ENCODE measurements at places on chromosomes 13 and 19. TPM values are rescaled to one million over a fixed set of nuclear protein-coding genes. Genes with fewer than 3 reads are reported as not detected.

GRCh38 chr13:83780227-83780626 is 102.0 kb downstream of the SLITRK1 start:
- DNase-seq: no peak

DNA sequence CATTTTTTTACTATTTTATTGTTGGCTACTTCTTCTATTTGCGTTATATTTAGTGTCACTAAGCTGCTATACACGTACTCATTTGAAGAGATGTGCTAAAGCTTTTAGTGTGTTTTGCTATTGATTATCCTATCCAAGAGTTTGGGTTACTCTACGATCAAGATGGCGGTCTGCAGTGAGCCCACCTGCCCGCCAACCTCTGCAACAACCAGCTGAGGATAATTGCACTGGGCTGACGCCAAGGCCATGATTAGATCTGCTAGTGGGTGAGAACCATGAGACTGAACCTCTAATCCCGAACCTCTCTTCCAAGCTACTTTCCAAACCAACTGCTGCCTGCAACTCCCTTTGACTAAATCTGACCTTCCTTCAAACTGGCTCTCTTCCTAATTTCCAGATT is 1.8 kb downstream of the CPB2 start:
- DNase-seq: no peak

DNA sequence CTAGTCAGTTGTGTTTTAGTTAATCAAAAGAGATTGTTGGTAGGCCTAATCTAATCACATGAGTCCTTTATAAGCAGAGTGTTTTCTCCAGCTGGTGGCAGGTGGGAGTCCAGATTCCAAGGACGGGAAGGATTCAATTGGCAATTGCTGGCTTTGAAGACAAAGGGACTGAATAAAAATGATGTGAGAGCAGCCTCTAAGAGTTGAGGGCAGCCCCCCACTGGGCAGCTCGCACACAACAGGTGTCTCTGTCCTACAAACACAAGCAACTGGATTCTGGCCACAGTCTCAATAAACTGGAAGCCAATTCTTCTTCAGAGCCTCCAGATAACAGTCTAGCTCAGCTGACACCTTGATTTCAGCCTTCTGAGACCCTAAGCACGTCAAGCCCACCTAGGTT is 915.2 kb downstream of the PCDH9 start:
- no peak for DNase-seq

Gene IL4I1
- 8.1 TPM for total RNA-seq

Gene FBN3
- 0.03 TPM for total RNA-seq

DNA sequence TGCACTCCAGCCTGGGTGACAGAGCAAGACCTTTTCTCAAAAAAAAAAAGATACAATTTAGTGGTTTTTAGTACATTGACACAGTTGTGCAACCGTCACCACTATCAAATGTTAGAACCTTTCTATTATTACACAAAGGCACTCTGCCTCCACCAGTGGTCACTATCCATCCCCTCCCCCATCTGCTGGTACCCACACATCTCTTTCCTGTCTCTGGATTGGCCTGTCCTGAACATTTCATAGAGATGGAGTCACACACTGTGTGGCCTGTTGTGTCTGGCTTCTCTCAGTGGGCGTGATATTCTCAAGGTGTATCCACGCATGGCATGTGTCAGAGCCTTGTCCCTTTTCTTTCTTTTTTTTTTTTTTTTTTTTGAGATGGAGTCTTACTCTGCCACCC is 11.2 kb downstream of the KDM4B start:
- DNase-seq: no peak

Gene IZUMO4
- total RNA-seq: 15.3 TPM

Gene LMTK3
- total RNA-seq: 16.9 TPM

Gene KLK2
- not detected for total RNA-seq

Gene NECTIN2
- total RNA-seq: 2.5 TPM

Gene SH2D3A
- 33.5 TPM for total RNA-seq

DNA sequence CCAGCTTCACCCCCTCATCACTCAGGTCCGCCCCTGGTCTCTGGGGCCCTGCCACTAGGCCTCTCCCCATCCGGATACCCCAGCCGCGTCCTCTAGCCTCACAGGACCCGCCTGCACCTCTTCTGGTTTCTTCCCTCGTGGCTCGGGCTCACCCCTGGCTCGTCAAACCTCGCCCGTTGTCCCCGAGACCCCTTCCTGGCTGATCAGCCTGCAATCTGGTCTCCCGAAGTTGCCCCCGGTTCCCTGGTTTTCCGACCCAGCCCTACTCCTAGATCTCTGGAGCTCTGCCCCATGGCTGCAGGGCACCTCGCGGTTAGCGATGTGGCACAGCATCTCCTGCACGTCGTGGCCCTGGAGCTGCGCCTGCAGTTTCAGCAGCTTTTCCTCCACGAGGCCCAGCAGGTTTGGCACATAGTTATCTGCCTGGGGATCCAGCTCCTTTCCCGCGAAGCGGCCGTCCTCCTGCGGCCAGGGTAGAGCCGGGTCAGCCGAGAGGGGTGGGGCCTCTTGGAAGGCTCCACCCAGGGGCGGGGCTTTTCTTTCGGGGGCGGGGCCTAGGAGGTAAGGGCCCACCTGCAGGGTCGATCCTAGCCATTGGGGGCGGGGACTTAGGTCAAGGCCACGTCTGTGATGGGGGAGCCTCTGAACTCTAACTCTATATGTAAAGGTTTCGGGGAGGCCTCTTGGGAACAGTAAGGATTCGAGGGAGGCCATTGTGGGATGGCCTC is 2.4 kb upstream of the RGL3 start:
- DNase-seq: no peak

GRCh38 chr13:23399347-23399746 is 34.2 kb downstream of the SACS start:
- DNase-seq: no peak

GRCh38 chr19:35641515-35642151 is at the start of gene ETV2:
TSS of gene ETV2 (plus strand) at chr19:35641745. CDS start at chr19:35642461, 716 bp downstream.
- peak; percentile 56 for DNase-seq

- no peak for DNase-seq
These were observed 13.6 kb downstream of the ACP4 start for GRCh38 chr19:50803633-50804419.

GRCh38 chr19:40143612-40144011 is 47.6 kb upstream of the MAP3K10 start:
- DNase-seq: peak; percentile 29

Gene CGB3
- not detected for total RNA-seq

Gene SARS2
- 26.1 TPM for total RNA-seq

GRCh38 chr13:51729866-51730553 is 74.0 kb downstream of the DHRS12 start:
- DNase-seq: no peak

- no peak for DNase-seq
These were observed 34.9 kb downstream of the RXFP2 start for GRCh38 chr13:31774186-31774750.

GRCh38 chr13:112226320-112227002 is 149.7 kb upstream of the SPACA7 start:
- DNase-seq: no peak
